Activated naive CD4-positive, alpha-beta T cell (primary cell): ENCODE measurements at places on chromosomes 3 and 15.

DNA sequence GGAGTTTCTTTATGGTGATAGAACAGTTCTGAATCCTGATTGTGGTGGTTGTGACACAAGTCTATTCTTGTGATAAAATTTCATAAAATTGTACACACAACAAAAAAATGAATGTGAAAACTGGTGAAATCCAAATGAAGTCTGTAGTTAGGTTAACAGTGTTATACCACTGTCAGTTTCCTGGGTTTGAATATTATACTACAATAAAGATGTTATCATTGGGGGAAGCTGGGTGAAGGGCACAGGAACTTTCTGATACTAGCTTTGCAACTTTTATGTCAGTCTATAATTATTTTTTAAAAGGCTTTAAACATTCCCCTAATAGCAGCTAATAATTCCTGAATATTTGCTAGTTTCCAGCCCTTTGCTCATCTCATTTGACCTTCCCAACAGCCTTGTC lies 319.8 kb downstream of the LRTM1 start:
- DNase-seq = no peak

- peak; percentile 7 for DNase-seq
These were observed 1.3 kb downstream of the MED12L start for GRCh38 chr3:151086484-151087456.

DNA sequence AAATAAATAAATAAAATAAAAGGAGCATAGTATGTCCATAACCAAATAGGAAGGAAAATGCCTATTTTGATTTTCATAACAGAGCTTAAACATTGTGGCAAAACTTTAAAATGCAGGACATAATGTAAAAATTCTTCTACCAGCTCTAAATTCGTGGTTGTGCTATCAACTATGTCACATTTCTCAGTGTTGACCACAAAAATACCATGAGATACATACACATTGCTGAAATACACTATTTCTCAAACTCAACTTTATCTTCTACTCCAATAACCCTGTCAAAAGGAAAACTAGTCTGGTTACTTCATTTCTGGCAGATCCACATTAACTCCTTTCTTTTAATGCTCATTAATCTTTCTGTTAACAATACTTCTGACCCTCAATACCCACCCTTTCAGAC lies 523.2 kb downstream of the FHIT start:
- DNase-seq = no peak

DNA sequence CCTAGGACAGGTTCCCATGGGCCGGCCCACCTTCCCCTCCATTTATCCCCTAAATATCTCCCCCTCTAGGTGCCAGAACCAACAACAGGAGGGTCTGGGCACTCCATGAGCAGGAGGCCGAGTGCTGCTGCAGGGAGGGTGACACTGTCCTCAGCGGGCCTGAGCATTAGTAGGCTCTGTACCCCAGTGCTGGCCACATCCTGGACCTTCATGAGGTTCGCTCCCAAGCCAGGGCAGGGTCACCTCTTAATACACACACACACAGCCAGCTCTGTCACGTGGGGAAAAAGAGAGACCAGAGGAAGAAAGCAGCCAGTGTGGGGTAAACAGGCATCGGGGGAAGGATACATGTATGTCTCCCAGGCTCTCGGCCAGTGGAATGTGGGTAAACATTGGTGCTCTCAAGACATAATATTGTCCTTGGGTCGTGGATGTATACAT lies 27.9 kb upstream of the SEMA3F start:
- no peak for DNase-seq

- DNase-seq = no peak
These were observed 9.8 kb downstream of the NR2E3 start for GRCh38 chr15:71820127-71820526.

- DNase-seq = no peak
These were observed 361.4 kb downstream of the CHL1 start for GRCh38 chr3:557972-558371.

GRCh38 chr3:72144773-72145505 lies 360.0 kb upstream of the PROK2 start:
- DNase-seq = no peak

GRCh38 chr3:127622772-127623576 lies 6.0 kb upstream of the PODXL2 start:
- no peak for DNase-seq

GRCh38 chr3:102348904-102349303 lies 85.9 kb upstream of the ZPLD1 start:
- DNase-seq = no peak

GRCh38 chr3:140092848-140093536 lies 158.0 kb downstream of the CLSTN2 start:
- DNase-seq = no peak

DNA sequence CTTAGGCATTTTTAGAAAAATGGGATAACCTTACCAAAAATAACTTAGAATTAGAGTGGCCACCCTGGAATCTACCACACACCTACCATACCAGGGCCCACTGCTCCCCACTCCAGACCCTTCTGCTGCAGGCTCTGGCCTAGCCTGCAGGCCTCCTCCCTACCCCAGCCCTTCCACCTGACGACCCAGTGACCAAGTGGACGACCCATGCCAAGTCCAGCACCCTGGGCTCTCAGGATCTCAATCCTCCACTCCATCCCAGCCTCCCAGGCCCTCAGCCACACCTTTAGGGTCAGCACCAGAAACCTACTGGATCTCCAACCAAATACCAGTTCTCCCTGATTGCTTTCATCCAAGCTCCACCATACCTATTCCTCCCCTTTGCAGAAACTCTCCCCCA lies 145.8 kb downstream of the TPRA1 start:
- no peak for DNase-seq

GRCh38 chr15:47756872-47757271 lies 39.6 kb downstream of the SEMA6D start:
- no peak for DNase-seq

DNA sequence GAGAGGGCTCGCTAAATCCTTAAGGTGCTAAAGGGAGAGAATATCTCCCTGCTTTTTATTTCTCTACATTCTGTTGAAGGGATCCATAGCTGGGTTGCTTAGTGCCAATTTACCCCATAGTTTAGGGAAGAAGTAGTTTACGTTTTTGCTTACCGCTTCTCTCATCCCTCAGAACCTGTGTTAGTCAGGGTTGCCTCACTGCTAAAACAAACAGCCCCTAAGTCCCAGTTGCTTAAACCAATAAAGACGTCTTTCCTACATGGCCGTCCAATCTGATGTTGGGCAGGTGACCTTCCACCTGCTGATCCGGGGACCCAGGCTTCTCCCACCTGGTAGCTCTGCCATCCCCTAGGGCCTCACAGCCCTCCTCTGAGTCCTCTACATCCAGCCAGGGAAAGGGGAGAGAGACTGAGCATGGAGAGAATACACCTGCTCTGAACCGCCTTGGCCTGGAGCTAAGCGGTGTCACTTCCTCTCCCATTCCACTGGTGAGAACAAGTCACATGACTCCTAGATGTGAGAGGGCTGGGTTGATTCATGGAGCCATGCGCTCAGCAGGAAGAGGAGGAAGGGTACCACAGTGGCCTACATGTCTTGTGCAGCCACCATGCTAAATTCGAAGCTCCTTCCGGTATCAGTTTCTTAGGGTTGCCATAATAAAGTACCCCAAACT lies 26.3 kb downstream of the DNASE1L3 start:
- no peak for DNase-seq

GRCh38 chr3:195030791-195031321 lies 240.1 kb downstream of the XXYLT1 start:
- DNase-seq = no peak
